GM18507 (cell line): ENCODE measurements at places on chromosomes 5 and 9.

DNA sequence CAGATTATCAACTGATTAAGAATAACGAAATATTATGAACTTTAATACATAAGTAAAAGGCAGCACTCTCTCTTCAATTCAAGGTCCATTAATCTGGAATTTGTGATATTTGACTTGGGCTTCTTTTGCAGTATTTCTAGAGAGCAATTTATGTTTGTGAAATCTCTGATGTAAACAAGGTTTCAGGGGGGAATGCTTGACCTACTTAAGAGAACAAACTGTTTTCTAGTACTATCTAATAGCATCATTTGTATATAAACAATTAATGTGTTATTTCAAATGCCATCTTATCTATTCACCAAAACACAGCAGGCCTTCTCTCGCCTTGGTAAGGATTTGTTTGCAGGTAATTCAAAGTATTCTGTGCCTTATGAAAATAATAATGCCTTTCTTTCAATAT, 103.6 kb upstream of the FST start:
- DNase-seq, result no peak

- DNase-seq, result peak; percentile 2
Observed at GRCh38 chr5:89168766-89169165, 285.8 kb upstream of the MEF2C start.

DNA sequence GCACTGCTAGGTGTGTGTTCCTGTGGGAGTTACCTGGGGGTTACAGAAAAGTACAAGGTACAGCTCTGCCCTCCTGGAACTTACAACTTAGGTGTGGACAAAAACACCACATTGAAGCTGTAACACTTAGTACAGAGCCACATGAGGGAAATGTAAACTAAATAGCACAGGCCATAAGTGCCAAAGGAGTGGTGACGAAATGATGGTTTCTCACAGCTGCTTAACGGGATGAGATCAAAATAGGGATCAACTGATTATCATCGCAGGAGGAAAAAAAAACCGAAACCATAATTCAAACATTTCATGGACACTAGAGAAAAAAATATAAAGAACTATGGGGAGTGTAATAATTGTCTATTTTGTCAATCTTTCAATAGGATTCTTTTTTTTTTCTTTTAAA, 5.9 kb downstream of the LIX1 start:
- DNase-seq, result no peak

DNA sequence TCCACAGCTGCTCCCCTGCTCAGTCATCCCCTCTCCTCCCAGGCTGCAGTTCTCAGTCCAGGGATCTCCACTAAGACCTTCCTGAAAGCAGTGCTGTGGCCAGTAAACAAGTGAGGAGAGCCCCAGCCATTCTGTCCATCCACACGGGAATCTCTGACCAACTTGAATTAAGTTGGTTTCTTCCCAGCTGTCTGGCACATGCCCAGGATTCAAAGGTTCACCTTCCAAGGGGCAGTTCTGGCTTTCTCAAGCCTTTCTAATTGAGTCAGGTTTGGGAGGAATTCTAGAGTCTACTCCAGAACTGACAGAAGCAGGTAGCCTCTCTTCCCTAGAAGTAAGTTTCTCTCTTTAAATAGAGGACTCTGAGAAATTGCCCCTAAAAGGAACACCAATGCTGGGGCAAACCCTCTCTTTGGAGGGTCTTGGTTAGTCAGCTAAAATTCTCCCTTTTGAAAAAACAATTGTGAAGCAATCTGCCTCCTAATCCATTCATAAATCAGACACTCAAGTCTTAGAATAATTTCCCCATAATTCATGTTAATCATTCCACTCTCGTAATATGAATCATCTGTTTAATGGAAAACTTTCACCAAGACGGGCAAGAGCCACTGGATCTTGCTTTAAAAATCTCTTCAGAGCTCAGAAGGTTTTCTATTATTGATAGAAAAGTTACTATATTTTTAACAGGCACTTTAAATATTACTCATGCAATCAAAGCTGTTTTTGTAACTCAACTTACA, 133.8 kb downstream of the SPOCK1 start:
- DNase-seq, result no peak

- DNase-seq, result no peak
Observed at GRCh38 chr5:32542216-32543059, 42.9 kb upstream of the SUB1 start.
